H9 (cell line): ENCODE measurements at places on chromosomes 11 and 22. TPM values are rescaled to one million over a fixed set of nuclear protein-coding genes. Genes with fewer than 3 reads are reported as not detected.

The SAMM50 gene
- total RNA-seq: 56.6 and 57.2 TPM in 2 replicates

DNA sequence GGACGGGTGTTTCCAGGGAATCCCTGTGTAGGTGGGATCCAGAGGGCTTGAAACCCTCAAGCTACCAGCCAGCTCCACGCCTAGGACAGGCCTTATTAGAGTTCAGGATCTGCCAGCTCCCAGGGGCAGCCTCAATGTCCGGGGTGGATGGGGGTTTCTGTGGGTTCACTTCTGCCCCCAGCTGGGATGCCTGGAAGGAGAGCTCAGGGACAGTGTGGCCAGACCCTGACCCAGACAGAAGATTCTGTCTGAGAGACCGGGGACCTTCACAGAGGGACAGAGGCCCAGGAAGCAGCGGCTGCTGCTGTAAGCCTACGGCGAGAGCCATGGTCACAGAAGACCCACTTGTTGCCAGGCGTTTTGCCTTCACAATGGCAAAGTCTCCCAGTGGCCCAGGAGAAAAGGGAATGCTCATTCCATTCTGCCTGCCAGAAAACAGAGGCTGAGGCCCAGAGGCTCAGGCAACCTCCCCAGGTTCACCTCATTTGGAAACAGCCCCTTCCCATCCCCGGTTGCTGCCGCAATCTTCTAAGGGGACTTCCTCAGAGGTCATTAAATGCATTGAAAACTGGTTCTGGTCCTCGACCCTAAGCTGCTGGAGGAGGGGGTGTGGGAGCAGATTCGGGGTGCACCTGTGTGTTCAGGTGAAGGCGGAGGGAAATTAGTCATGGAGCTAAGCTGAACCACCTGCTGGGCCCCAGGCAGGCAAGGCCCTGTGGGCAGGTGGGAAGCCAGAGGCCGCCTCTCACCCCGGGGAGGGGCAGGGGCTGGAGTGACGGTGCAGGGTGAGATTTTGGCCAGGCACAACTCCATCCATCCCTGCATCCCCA, 4.9 kb upstream of the KRTAP5-6 start:
- DNase-seq: no peak

- DNase-seq: no peak
Observed at GRCh38 chr11:117303646-117304315, 12.3 kb downstream of the BACE1 start.

The DENND6B gene
- 1.0 and 1.5 TPM in 2 replicates for total RNA-seq
